ENCODE measurements at places on chromosomes 2 and 18. TPM values are rescaled to one million over a fixed set of nuclear protein-coding genes. Genes with fewer than 3 reads are reported as not detected.

Gene PJVK
- total RNA-seq: 3.7 TPM

Gene SNRPD1
- total RNA-seq: 82.5 TPM

DNA sequence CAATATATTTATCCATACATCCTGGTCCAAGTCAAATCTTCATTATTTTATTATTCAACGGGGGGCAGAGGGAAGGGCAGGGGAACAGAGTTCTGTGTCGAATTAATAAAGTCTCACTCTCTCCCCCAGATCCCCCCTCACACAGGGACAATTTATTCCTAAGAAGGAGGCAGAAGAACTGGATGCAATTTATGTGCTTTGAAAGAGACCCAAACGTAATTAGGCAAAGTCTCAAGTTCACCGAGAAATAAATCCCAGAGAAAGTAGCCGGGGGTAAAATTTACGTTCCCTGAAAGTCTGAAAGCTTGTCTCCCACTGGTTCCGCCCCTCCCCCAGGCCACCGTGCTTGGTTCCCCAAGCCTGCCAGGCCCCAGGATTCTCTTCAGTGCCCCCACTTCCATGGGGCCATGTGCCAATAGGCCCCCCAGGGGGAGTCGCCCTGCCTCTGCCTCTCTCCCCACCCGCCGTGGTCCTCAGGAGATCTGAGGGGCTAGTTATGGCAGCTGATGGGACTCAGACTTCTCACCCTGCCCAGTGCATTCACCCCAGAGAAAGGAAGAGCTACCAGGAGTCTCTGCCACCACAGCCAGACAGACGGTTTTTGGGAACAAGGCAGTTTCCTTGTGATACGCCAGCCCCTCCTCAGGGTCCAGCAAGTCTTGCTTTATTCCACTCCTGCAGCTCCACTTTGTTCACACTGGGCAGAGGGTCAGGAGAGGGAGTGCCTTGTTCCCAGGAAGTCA is 215.5 kb downstream of the CYP26B1 start:
- no peak for DNase-seq

Gene SPHKAP
- total RNA-seq: 0.05 TPM

Gene BCL11A
- total RNA-seq: 9.6 TPM

Gene CCBE1
- total RNA-seq: 1.2 TPM

DNA sequence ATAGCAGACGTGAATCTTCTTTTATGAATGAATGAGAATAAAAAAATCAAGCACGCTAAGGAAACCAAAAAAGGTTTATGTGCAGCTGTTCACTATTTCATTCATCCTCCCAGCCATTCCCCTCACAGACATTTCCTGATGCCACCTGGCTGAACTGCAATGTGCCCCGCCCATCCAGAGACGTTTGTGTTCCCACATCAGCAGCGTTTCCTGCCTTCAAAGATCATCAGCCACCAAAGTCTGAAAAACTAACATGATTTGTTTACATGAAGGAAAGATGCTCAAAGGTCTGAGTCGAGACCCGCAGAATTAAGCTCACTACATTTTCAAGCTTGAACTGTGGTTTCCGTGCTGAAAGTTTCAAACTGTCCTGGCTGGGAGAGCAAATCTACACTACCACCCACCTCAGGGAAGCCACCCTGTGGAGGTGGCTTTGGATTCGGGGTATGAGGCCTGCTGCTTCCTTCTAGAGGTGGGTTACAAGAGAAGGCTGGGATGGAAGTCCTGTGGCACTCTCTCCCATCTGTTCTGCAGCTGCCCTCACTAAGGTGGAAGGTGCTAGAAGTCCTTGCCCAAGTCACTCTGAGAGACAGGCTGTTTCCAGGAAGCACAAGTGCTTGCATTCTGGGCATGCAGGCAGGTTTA is 201.3 kb upstream of the OSR1 start:
- DNase-seq: no peak

Gene HOXD12
- not detected for total RNA-seq

Gene GKN1
- not detected for total RNA-seq

Gene FAM110C
- total RNA-seq: 0.08 TPM

- no peak for DNase-seq
Measured at GRCh38 chr18:28171837-28172236, 5.1 kb downstream of the CDH2 start.

Gene LYPD6
- 3.5 TPM for total RNA-seq

- no peak for DNase-seq
Measured at GRCh38 chr18:79336556-79337142, 59.1 kb upstream of the NFATC1 start.

Gene TSPYL6
- not detected for total RNA-seq

Gene MTX2
- 19.5 TPM for total RNA-seq

Gene CPO
- not detected for total RNA-seq

Gene GPR45
- total RNA-seq: 0.21 TPM

Gene C1QL2
- total RNA-seq: not detected

Gene SAG
- not detected for total RNA-seq

- DNase-seq: no peak
Measured at GRCh38 chr2:25740810-25741381, 67.5 kb upstream of the DTNB start.

- DNase-seq: no peak
Measured at GRCh38 chr2:241595600-241596140, 37.1 kb downstream of the BOK start.

DNA sequence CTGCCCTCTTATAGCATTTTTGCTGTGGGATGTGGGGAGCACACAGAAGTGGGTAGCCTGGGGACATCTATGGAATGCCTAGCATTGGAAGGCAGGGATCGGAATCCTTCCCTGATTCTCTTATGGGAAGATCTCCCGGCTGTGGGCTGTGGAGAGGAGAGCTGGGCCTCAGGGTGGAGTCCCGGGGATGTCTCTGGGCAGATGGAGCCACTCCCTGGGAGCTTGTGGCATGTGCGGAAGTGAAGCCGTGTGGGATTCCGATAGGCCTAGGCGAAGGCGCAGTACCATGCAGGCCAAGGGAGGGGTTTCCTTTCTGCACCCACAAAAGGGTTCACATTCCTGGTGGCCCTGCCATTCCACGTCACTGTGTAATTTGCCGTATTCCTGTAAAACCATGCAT is 87.9 kb downstream of the GLI2 start:
- DNase-seq: no peak

DNA sequence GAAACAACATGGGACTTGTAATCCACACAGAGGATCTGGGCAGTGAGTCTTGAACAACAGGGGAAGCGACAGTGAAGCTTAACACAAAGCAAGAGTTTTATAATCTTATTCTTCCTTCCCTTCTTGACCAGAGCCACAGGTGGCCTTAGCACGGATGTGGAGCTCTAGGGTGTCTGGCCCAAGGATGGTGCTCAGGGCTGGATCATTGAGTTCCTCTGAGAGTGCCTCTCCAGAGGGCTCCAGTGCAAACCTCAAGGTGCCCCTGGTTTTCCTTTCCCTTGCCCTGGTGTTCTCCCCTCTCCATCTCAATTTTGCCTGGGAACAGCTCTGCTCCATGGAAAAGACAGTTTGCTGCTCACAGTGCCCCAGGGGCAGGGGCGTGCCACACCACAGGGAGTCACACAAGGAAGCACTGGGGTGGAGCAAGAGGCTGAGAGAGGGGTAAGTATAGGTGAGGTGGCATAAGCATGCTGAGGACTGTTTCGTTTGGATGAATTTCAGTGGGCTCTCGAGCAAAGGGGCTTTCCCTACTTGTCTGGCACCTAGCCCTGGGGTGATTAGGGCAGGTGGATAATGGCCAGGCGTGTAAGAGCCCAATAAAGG is 88.6 kb upstream of the B3GNT7 start:
- no peak for DNase-seq

DNA sequence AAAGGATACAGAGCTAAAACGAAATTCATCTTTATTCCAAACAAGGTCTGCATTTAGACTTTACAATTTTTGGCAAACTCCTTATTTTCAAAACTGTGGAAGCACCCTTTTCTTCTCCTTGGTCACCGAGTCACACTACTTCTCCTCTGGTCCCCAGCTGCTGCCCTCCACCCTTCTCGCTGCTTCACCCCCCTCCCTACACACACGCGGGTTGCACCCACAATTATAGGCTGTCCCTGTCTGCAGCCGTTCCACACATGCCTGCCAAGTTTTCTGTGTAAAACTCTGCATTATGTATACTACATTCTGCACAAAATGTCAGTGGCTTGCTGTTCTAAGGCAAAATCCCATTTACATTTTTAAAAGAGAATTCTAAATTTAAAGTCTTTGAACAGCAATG is 63.5 kb downstream of the PTPN2 start:
- no peak for DNase-seq

DNA sequence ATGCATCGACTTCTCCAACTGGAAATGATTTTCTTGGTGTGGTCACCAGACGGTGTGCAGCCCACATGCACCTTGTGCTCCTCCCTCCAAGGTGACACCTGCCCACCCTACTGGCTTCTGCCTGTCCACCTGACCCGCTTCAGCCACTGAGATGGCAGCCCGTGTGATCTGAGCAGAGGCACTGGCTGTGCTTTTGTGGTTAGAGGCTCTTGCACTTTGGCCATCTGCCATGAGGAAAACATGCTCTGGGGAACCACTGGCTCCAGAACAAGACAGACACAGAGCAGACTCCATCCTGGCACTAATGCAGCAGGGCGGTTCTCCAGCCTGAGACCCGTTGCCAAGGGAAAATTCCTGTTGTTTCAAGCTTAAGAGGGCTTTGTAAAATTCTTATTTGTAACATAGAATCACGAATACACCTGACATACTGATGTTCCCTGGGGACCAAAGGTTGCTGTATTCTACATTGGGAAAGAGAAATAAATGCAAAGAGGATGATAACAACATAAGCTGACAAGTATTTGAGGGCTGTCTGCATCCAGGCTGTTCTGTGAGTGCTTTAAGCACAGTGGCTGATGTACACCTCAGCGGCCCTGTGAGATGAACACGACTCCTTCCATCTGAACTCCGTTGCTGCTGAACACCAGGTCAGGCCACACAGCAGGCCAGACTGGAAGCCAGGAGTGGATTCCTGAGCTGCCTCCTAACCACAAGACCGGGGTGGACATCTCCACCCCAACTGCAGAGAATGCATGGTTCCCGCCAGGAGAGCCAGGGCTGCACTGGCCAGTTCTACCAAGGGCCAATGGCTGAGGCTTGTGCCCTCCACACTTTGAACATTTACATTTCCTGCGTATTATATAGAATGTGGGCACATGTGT is 820.4 kb downstream of the GALR1 start:
- no peak for DNase-seq

Gene CXCR1
- not detected for total RNA-seq

Gene MAL
- not detected for total RNA-seq

Gene RNF125
- total RNA-seq: 5.2 TPM

DNA sequence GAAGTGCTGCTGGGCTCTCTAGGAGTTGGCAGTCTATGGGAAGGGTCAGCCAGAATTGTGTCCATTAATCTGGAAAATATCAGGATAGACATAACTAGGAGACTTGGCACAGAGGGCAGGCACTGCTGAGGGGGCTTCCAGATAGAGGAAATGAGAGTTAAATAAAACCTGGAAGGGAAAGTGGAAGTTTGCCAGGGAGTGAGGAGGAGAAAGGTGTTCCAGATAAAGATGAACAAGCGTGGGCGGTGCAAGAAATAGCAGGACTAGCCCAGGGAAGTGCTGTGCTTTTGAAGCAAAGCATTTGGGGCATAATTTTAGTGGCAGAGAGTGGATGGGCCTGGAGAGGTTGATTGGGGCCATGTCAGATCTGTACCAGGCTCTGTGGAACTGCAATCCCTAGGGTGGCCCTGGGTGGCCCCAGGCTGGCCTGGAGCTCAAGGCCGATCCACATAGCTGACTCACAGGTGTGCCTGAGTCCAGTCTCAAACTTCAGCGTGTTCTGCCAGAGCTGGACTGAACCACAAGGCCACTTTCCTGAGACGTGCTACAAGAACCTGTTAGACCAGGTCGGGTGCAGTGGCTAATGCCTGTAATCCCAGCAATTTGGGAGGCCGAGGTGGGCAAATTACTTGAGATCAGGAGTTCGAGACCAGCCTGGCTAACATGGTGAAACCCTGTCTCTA is 26.9 kb downstream of the GALM start:
- no peak for DNase-seq

DNA sequence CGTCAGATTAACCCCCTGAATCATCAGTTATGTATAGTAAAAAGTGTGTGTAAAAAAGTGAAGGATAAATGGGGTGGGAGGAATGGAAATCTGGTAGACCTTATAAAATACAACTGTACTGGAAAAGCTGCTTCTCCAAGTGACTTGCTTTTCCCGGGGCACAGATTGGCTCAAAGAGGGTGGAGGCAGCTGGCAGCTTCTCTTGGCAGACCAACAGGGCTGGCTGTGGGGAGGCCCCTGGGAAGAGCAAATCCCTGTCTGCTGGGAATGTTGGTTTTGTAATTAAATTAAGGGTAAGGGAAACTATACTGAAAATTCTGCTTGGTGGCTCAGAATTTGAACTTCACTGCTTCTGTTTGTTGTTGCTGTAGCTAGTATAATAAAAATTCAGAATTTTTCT is 154.2 kb upstream of the DLX2 start:
- DNase-seq: no peak

Gene NPAS2
- total RNA-seq: 70.1 TPM

DNA sequence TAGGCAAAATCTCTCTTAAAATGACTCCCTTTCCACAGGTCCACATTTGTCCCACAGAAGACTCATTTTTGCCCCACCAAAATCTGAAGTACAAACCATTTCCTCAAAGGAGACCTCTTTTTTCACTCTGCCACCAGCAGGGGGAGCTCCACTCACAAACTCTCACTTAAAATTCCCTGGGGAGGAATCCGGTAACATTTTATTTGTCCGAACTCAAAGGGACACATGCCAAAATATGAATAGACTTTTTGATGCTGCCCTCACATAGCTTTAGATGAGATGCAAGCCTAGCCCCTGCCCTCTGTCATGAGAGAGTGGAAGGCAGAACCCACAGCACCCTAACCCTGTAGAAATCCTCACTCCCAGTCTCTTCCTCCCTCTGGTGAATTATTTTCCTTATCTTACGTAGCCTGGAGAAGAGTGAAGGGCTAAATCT is 57.1 kb downstream of the RMDN2 start:
- peak; percentile 72 for DNase-seq

- no peak for DNase-seq
Measured at GRCh38 chr2:230660294-230661060, 52.2 kb upstream of the CAB39 start.

Gene HS1BP3
- total RNA-seq: 33.6 TPM

- DNase-seq: no peak
Measured at GRCh38 chr2:73072129-73072395, 550 bp upstream of the SFXN5 start.

DNA sequence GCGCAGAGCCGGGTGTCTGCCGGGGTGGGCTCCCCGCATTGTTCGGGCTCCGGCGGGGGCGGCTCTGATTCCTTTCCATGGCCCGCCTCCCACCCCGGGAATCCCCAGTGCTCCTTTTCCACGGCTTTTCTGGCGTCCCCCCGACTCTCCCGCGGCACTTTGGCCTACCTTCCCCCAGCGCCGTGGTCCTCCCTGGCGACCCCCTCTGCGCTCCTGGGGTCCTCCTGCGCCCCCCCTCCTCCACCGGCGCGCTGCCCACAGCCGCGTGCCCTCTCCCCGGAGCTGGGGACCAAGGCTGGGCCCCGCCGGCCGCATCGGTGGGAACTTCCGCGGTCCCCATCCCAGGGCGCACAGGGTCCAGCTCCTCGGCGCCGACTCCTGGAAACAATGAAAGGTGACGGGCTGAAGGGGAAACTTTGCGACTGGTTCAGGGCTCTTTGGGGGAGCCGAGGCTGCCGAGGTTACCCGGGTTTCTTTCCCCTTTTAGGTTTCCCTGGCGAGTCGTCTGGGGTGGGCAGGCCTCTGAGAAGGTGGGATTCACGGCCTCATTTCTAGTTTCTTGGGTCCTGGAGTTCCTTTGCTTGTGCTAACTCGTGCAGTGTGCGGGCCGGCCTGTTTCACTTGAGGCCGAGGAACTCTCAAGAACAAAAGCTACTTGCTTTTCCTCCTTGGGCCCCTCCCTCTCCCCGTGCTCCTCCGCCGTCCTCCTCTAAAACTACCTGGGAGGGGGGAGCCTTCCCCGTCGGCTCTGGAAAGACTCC is 2.2 kb downstream of the TGIF1 start:
- peak; percentile 41 for DNase-seq

Gene XDH
- total RNA-seq: 1.0 TPM

- DNase-seq: no peak
Measured at GRCh38 chr18:71040161-71040560, 751.3 kb downstream of the SOCS6 start.
